ENCODE measurements at places on chromosomes 13 and 19. TPM values are rescaled to one million over a fixed set of nuclear protein-coding genes. Genes with fewer than 3 reads are reported as not detected.
A peak's percentile ranks its signal among the peaks of the same experiment; 100 is the strongest.

DNA sequence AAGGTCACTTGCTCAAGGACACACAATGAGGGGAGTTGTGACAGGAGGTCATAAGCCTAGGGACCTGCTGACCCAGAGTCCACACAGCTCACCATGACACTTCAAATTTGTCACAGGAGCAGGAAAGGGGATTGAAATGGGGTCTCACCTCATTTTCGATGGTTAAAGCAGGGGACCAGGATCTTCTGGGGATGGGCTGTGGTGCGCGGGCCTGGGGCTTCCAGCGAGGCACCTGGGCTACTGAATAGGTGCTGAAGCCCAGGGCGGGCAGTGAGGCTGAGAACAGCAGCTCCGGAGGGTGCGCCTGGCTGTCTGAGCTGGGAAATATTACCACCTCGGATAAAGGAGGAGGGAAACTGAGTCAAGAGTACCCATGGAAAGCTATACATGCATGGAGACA is 11.0 kb downstream of the MAN2B1 start:
- DNase-seq = no peak

GRCh38 chr19:19782783-19783182 is 38.8 kb downstream of the ZNF506 start:
- DNase-seq = no peak

- no peak for DNase-seq
These were observed 491.2 kb downstream of the GPC5 start for GRCh38 chr13:91889641-91890040.

DNA sequence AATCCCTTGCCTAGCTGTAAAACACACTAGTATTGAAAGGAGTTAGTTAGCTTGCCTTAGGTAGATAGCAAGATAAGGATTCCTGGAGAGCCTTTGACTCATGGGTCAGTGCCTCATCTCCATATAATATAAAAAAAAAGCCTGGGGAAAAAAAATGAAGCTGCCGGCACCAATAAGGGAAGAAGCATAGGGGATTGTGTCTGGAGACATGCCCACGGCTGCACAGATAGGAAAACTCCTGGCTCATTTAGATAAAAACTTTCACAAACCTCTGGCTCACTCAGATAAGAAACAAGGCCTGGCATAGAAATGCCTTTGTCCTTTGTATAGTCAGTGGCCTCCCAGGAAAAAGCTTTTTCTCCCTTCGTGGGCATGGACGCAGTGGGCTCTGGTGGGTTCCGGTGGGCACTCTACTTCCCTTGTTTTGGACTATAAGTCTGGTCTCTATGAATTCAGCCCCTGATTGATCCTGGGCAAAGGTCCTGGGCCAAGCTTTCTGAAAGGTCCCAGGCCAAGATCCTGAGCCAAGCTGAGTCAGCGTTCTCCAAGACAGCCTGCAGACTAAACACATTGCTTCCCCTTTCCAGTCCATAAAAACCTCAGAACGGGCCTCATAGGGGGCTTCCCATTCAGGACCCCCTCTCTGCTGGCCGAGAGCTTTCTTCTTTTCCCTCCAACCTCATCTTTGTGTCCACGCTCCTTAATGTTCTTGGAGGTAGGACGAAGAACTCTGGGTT is 4.9 kb upstream of the OR7A17 start:
- peak; percentile 34 for DNase-seq

DNA sequence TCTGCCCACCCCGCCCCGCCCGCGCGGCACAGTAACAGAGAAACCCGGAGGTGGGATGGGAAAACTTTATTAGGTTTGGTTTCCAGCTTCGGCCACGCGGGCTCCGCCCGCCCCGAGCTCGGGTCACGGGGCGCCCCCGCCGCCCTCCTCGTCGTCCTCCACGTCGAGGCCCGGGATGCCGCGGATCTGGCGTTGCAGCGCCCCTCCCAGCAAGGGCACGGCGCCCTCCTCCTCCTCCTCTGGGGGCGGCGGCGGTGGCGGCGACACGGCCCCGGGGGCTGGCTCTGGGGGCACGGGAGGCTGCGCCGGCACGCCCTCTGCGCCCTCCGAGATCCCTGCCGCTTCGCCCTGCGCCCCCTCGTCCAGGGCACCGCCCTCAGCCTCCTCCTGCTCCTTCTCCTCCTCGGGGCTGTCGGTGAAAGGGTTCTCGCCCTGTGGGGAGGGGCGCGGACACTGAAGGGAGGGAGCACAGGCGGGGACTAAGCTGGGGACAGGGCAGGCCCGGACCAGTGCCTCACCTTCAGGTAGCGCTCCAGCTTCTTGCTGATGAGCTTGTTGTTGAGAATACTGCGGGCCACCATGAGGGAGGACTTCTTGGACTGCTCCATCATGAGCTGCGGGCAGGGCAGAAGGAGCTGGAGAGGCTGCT is 536 bp upstream of the AKAP8 start:
- peak; percentile 50 for DNase-seq

GRCh38 chr13:40192452-40192851 is 474.0 kb downstream of the FOXO1 start:
- peak; percentile 63 for DNase-seq

- DNase-seq = no peak
These were observed 168.2 kb downstream of the FGF14 start for GRCh38 chr13:102233566-102234208.

- no peak for DNase-seq
These were observed 113.0 kb downstream of the TEX26 start for GRCh38 chr13:31045286-31046081.

GRCh38 chr19:2021453-2022140 is 6.1 kb upstream of the BTBD2 start:
- DNase-seq = no peak

DNA sequence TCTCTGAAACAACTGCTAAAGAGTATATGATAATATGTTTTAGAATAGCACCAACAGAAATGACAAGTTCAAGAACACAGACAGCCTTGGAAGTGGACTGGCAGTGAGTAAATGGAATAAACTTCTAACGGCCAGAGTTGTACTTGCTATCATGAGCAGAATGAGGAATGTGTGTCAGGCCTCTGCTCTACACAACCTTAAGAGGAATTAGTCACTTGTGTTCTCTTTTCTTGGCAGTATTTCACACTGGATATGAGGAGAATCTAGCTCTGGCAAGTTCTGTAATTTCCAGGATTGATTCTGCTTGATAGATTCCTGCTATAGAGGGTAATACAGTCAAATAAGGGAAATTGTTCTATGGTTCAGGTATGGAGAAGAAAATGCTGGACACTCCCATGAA is 757.3 kb downstream of the EFNB2 start:
- DNase-seq = no peak

- DNase-seq = no peak
These were observed at the start of gene C19orf38 for GRCh38 chr19:10848230-10848856. TSS of gene C19orf38 (plus strand) at chr19:10848415. CDS start at chr19:10848509, 94 bp downstream.

DNA sequence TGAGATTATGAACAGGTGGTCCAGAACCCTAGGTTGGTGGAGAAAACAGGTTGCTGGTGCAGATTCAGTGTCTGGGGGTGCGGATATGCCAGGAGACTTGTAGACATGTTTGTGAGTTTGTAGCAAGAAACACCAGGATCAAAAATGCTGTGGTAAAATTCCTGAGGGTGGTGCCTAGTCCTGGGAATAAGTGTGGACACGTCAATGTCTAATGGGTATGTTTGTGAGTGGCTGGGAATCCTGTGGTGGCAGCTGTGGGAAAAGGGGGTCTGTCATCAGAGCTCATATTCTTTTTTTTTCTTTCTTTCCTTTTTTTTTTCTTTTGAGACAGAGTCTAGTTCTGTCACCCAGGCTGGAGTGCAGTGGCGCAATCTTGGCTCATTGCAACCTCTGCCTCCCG is 7.2 kb downstream of the ZNF708 start:
- DNase-seq = no peak

DNA sequence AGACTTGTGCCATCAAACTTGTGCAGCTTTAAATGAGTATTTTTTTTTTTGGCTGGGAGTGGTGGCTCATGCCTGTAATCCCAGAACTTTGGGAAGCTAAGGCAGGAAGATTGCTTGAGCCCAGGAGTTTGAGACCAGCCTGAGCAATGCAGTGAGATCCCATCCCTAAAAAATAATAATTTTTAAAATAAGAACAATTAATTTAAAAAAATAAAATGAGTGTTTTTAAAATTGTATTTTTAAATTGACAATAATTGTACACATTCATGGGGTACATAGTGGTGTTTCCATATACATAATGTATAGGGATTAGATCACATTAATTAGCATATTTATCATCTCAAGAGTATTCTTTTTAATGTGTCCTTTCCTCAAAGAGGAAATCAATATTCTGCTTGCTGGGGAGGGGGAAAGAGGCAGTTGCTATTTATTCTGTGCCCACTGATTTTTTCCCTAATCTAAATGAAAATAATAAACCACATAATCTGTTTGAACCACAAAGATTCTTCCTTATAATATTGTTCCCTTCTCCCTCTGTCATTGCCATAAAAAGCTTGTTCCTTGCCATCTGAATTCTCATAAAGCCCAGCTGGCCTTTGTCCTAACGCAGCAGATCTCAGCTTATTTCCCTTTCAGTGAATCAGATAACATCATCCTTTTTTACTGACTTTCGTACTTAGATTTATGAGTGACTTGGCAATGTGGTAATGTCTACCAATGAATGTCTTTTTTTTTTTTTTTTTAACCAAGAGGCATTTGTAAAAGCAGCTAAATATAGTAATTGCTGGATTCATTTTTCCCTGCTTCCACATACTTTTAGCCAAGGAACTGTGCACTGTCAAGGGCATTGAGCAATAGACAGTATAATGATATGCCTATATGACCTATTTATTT is 81.8 kb upstream of the RUBCNL start:
- no peak for DNase-seq

DNA sequence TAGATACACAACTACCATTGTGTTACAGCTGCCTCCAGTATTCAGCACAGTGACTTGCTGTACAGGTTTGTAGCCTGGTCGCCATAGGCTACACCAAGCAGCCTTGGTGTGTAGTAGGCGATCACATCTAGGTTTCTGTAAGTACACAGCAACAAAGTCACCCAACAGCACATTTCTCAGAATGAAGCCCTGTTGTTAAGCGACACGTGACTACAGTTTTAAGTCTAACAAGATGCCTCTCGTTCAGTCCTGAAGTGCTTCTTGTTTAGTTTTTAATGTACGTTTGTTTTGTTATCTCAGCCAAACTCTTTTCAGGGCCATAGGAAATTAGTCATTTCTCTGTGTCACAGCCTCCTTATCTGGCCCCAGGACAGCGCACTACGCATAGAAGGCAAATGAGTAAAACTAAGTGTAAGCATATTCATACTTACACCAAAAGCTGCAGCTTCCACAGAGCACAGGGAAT is 50.0 kb upstream of the GPR183 start:
- peak; percentile 17 for DNase-seq

- DNase-seq = no peak
These were observed 12.0 kb downstream of the NDUFA11 start for GRCh38 chr19:5891572-5891937.

DNA sequence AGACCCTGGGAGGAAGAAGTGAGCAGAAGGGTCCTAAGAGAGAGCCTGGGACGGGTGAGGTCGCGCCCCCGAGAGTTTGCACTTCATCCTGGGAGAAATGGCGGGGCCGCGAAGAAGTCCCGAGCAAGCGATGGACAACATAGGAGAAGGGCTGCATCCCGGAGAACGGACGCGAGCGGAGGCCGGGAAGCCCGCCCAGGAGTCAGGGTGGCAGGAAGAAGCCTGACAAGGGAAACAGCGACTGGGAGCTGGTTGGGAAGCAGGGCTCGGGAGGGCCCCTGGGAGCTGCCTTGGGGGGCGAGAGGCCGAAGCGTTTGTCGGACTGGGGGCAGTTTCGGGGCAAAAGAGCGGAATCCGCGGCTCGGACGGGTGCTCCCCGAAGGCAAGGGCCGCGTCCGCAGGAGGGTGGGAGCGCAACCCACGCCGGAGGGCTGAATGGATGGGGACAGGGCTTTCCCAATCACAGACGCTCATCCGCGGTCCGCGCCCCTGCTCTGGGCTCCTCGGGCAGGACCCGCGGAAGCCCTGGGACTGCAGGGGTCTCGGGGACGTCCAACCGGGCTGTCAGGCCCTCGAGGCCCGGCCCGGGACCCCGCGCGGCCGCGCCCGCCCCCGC is 469 bp downstream of the ABHD17A start:
- peak; percentile 54 for DNase-seq

DNA sequence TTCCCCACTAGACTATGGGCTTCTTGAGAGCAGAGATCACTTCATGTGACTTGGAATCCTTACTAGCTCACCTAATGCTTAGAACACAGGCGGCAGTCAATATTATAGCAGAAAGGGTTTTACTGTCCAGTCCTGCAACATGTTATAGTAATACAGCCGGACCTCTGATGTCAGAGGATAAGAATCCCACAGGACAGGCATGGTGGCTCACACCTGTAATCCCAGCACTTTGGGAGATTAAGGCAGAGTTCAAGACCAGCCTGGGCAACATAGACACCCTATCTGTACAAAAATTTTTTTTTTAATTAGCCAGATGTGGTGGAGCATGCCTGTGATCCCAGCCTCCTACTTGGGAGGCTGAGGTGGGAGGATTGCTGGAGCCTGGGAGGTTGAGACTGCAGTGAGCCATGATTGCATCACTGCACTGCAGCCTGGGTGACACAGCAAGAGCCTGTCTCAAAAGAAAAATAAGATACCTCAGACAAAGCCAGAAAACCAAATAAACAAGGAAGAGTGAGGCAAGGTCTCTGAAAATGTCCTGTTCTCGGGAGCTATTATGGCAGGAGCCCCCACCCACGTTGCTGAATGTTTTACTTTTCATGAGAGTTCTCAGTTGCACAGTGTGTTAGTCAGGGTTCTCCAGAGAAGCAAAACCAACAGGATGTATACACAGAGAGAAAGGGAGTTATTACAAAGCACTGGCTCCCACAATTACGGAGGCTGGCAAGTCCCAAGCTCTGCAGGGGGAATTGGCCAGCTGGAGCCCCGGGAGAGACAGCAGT is 100.8 kb downstream of the UBL3 start:
- DNase-seq = no peak

DNA sequence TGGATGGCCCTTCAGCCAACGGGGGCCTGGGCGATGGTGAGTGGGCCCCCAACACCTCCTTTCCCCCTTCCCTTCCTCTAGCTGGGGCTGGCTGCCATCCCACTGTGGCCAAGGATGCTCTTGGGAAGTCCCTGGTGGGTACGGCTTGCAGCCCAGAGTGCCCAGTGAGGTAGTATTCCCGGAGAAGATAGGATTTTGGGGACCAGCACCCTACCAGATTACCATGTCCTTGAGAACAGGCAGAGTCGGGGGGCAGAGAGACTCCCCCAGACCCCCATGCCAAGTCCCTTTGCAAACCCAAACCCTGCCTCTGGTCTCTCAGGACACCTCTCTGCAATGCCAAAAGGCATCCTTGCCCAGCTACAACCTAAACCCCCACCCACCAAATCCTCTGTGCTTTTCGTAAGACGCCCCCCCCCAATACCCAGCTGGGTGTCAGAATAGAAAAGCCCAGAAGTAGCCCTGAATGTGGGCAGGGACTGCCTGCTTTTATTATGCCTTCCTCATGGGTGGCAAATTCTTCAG is 1.7 kb downstream of the HIF3A start:
- no peak for DNase-seq

GRCh38 chr13:20105161-20105689 is 55.6 kb downstream of the GJA3 start:
- no peak for DNase-seq

The MYH14 gene
- 37.5 TPM for polyA plus RNA-seq

The HSD11B1L gene
- 3.6 TPM for polyA plus RNA-seq

The CHAMP1 gene
- 15.8 TPM for polyA plus RNA-seq

The FGF9 gene
- polyA plus RNA-seq = 15.5 TPM

The SYT5 gene
- 0.07 TPM for polyA plus RNA-seq

All from muscle of back (tissue), 13 donors.